ENCODE measurements at places on chromosomes 16 and 17.

GRCh38 chr17:56592487-56593085, 913 bp upstream of the NOG start:
- DNase-seq = no peak

- no peak for DNase-seq
These were observed 337.9 kb downstream of the GRIN2A start for GRCh38 chr16:9844361-9844760.

- no peak for DNase-seq
These were observed 33.4 kb upstream of the CLEC18A start for GRCh38 chr16:69917739-69918138.

GRCh38 chr17:36066365-36066985, 2.4 kb downstream of the CCL18 start:
- no peak for DNase-seq

- DNase-seq = no peak
These were observed 8.3 kb upstream of the SNF8 start for GRCh38 chr17:48952904-48953303.

DNA sequence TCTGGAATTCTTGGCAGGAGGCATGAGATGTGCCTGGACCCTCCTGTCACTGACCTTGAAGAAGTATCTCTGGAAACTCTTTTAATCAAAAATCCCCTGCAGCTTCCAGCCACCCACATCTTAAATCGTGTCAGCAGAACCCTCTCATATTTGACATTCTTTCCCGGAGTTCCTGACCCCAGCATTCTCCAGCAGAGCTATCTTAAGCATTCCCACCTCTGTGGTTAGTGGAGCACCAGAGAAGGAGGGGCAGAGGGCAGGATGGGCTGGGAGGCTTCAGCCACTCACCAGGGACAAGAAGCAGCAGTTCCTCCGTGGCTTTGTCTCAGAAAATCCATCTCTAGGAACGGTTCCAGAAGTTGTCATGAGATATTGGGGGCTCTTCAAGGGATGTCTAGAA, 149.9 kb downstream of the RGS9 start:
- DNase-seq = no peak

All from stimulated activated CD8-positive, alpha-beta memory T cell treated with anti-CD3 and anti-CD28 coated beads, Interleukin-15, amount 100 ng/mL, for 4 hours (primary cell).